ACHN (cell line): ENCODE measurements at places on chromosomes 11 and 22.

DNA sequence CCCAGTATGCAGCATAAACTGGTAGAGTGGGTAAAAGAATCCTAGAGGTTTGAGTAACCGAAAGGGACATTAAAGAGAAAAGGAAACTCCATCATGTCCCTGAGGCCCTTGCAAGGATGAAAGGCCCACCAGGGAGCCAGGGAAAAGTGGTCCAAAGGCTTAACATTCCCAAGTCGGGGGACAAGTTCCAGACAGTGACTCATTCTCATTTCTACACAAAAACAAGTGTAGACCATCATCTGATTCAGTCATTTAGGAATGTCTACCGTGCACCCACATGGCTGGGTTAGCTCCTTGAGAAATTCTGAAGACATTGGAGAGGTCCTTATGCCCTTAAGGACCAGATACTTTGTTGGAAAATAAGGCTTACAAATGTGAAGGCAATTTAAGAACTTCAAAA lies 4.8 kb upstream of the NOX4 start:
- DNase-seq: peak; percentile 62

DNA sequence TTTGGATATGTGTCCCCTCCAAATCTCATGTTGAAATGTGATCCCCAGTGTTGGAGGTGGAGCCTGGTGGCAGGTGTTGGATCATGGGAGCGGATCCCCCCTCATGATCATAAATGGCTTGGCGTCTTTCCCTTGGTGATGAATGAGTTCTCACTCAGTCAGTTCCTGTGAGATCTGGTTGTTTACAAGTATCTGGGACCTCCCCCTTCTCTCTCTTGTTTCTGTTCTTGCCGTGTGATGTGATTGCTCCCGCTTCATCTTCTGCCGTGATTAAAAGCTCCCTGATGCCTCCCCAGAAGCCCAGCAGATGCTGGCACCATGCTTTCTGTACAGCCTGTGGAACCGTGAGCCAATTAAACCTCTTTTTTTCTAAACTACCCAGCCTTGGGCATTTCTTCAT lies 102.2 kb downstream of the SEZ6L start:
- no peak for DNase-seq

GRCh38 chr11:117950301-117950700 lies 21.1 kb upstream of the TMPRSS13 start:
- no peak for DNase-seq

- no peak for DNase-seq
Measured at GRCh38 chr11:44982496-44983062, 31.9 kb upstream of the TP53I11 start.

GRCh38 chr11:71581826-71582225 lies 849 bp downstream of the KRTAP5-11 start:
- DNase-seq: no peak

- peak; percentile 38 for DNase-seq
Measured at GRCh38 chr11:96311120-96311568, 31.9 kb downstream of the MAML2 start.

- DNase-seq: no peak
Measured at GRCh38 chr11:9838961-9839360, 175.1 kb downstream of the SWAP70 start.
